Bronchial epithelial cell (primary cell): ENCODE measurements at places on chromosomes 6 and 20.

- no peak for DNase-seq
Measured at GRCh38 chr6:72283571-72283970, 338.3 kb upstream of the KCNQ5 start.

- no peak for DNase-seq
Measured at GRCh38 chr6:137226697-137227096, 7.5 kb upstream of the IFNGR1 start.

GRCh38 chr20:41719151-41719550 is 101.0 kb upstream of the CHD6 start:
- DNase-seq, result no peak

DNA sequence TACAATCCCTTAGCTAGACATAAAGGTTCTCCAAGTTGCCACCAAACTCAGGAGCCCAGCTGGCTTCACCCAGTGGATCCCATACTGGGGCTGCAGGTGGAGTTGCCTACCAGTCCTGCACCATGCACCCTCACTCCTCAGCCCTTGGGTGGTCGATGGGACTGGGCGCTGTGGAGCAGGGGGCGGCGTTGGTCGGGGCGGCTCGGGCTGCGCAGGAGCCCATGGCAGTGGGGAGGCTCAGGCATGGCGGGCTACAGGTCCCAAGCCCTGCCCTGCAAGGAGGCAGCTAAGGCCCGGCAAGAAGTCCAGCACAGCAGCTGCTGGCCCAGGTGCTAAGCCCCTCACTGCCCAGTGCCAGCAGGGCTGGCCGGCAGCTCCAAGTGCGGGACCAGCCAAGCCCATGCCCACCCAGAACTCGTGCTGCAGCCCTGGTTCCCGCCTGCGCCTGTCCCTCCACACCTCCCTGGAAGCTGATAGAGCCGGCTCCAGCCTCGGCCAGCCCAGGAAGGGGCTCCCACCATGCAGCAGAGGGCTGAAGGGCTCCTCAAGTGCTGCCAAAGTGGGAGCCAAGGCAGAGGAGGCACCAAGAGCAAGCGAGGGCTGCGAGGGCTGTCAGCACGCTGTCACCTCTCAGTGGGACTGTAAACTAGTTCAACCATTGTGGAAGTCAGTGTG is 912.1 kb downstream of the PHF3 start:
- no peak for DNase-seq

GRCh38 chr6:46930331-46930730 is 8.6 kb upstream of the ADGRF5 start:
- DNase-seq, result no peak

DNA sequence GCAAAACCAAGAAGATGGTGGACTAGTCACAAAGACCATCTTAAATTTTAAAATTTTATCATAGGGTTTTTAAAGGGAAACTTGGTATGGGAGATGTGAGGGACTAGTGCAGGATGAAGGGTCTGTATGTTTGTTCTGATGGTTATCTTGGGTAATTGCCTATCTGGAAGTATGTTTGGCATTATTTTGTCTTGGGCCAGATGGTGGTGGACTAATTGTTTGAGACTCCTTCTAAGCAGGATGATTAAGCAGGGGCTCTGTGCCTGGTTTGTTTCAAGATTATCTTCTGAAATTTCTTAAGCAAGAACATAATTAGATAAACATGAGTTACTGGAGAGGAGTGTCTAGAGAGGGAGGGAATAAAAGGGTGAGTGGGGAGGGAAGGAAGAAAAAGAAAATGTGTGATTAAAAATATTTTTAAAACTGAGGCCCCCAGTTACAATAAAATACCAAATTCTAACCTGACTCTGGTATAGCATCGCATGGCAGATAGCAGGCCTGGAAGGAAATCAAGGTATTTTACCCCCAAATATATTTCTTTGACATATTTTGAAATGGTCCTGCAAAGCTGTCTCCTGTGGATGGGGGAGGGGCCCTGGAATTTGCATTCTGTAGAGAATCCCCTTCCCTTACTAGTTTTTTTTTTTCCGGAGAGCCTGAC is 49.9 kb upstream of the FAM184A start:
- DNase-seq, result no peak

GRCh38 chr20:62925076-62925419 is 1.3 kb downstream of the DIDO1 start:
- DNase-seq, result peak; percentile 18

DNA sequence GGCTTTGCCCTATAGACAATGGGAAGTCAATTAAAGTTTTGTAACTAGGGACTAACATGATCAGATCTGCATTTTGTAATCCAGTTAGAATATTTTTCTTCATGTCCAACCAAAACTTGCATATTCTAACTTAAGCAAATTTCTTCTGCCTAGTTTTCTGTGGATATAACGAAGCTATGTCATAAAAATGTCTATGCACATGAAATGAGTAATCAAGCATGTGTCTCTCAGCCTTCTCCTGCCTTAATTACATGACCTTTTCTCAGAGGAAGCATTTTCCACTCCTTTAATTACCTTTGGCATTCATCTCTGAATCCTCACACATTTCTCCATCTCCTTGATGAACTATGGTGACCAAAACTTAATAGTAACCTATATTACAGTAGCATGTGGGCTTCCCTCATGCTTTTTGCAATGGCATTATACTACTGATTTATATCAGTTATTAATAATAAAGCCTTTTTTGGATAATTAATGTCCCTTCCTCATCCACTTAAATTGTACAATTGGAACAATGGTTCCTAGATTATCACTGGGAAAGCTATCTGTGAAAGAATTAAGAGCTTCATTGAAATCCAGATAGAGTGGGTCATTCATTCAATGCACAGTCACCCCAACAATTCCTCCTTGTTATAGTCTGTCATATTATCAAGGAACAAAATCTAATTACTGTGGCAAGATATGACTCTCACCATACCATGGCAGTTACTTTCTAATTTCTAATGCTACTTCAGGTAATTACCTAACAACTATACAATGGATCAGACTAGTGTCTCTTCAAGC is 19.1 kb upstream of the FBXO9 start:
- DNase-seq, result no peak

DNA sequence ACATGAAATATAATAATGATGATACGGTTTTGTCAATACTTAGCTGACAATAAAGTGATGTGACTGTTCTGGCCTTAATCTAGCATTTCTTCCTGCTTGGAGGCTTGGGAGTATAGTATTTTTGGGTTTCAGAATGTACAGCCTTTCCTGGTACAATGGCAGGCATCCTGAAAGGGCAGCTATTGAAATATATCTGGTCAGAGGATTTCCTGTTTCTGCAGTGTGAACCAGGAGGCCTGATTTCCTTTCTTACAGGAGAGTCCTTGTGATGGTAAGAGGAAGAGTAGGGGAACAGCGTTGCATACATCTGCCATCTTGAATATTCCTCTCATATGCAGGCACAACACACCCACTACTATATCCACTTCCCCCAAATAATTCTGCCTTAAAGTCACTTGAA is 93.7 kb downstream of the MYO6 start:
- DNase-seq, result no peak

DNA sequence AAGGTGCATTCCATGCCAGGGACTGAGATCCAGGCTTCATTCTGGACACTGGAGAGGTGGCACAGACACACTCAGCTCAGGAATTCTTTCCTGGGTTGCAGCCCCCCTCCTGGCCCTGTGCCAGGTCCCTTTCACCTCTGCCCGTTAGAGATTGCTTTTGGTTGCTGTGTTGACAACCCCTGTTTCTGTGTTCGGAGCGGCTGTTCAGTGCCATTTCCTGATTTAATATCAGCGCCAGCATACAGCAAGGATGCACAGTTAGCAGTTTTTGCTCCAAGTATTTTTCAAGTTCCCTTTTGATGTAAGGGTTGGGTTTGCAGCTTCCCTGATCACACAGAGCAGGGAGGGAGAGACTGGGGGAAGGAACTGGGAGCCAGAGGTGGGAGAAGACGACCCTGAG is 8.5 kb upstream of the MAFB start:
- no peak for DNase-seq

GRCh38 chr6:128018821-128019220 is 118.0 kb upstream of the THEMIS start:
- no peak for DNase-seq

- DNase-seq, result no peak
Measured at GRCh38 chr20:42020316-42020715, 402.1 kb upstream of the CHD6 start.

DNA sequence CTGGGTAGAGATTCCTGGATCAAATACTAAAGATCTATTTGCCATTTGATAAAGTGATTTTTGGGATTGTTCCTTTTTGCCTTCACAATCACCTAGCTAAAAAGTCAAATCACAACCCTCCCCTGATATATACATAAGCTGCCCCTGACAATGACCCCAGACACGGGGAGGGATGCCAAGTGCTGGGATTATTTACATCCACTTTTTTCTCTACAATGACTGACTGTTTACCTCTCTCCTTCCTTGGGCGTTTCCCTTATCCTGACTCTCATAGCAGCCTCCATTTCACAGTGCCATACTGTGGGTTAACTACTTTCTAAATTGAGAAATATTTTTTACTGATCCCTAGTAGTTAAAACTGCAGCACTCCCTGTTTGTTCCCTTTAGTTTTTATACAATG is 150.8 kb upstream of the TMEM170B start:
- no peak for DNase-seq

- DNase-seq, result peak; percentile 88
Measured at GRCh38 chr6:75334266-75335040, 49.9 kb upstream of the TMEM30A start.

- DNase-seq, result peak; percentile 100
Measured at GRCh38 chr6:150272264-150272975, 96.4 kb upstream of the IYD start.

DNA sequence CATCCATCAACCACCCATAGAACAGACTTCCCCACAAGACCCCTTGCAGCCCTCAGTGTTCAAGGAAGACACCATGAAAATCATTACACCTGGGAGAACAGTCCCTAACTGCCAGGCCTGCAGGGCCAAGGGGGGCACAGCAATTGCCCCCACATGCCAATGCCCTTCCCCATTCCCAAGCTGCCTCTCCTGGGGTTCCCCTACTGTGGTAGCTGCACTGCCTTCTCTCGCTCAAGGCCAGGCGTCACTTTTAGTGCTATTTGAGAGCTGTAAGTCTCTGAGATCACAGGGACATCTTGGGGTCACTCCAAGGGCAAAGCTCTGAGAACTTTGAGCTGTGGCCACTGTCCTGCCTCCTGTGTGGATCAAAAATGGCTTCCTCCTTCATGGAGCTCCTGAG is 6.0 kb upstream of the ACSS1 start:
- DNase-seq, result no peak

DNA sequence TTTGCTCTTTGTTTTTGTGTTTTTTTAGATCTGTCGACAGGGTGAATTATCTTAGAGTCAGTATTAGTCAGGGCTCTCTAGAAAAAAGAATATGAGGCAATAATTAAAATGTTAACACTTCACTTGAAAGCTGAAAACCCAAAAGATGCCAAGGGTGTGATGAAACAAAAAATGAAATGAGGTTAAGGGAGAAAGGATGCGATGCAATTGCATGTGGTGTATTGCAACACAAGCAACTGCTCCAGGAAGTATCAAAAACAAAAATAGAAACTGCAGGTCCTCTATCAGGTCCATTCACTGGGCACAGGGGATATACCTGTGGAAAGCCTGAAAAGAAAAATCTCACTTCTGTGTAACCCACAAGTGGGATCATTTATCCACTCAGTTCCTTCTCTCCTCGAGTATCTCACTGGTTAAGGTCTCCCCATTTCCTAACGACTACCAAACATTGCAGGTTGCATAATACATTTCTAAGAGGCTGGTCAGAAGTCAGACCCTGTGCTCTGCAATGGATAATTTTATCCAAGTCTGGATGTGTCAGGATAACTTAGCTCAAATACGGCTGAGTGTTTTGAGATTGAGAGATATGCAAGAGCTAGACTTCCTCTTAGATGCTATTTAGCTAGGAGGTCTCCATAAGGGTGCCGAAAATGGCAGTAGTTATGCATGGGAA is 257.7 kb upstream of the GJE1 start:
- peak; percentile 57 for DNase-seq

GRCh38 chr6:16855460-16855859 is 94.2 kb upstream of the ATXN1 start:
- no peak for DNase-seq

DNA sequence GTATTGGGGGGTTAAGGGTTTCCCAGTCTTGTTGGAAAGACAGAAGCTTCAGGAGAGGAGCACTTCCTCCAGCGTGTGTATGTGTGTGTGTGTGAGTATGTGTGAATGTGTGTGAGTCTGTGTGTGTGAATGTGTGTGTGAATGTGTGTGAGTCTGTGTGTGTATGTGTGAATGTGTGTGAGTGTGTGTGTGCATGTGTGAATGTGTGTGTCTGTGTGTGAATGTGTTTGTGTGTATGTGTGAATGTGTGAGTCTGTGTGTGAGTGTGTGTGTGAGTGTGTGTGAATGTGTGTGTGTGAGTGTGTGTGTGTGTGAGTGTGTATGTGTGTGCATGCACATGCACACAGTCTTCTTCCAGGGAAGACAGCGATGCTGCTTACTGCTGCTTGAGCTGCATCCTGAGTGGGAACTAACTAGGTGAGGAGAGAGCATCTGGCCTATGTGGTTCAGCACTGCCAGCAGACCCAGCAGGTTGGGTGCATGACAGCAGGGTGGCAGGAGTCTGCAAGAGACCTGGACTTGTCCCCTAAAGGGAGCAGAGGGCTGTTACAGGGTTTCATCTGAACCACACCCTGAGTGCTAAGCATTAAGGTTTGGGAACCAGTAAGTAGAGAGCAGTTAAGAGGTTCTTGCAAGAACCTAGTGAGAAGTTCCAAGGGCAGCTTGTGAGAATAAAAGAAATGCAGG is 22.7 kb upstream of the CCND3 start:
- no peak for DNase-seq

GRCh38 chr6:120147071-120147871 is 797.7 kb upstream of the MAN1A1 start:
- peak; percentile 32 for DNase-seq

DNA sequence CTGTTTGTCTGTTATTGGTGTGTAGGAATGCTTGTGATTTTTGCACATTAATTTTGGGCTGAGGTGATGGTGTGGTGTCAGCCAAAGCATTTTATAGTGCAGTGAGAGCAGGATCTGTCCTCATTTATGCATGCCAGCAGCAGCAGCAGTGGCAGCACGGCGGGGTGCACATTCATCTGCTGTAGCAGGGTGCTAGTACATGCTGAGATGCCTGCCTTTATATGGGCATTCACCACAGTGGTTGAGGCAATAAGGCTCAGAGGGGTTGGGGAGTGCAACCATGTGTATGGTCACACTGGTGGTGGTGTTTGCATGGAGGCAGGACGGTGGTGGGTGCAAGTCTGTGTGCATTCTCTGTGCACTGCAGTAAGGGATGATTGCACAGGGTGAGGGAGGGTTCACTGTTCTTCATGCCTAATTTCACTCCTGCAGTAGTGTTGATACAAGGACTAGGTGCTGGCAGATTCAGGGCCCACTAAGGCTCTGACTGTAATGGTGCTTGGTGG is 129.3 kb upstream of the SYNCRIP start:
- no peak for DNase-seq
